HFFc6 (cell line): ENCODE measurements at places on chromosomes 7 and 10. TPM values are rescaled to one million over a fixed set of nuclear protein-coding genes. Genes with fewer than 3 reads are reported as not detected.

Gene C10orf67
- 0.10 to 0.41 TPM (median 0.33 TPM) in 3 replicates for total RNA-seq

DNA sequence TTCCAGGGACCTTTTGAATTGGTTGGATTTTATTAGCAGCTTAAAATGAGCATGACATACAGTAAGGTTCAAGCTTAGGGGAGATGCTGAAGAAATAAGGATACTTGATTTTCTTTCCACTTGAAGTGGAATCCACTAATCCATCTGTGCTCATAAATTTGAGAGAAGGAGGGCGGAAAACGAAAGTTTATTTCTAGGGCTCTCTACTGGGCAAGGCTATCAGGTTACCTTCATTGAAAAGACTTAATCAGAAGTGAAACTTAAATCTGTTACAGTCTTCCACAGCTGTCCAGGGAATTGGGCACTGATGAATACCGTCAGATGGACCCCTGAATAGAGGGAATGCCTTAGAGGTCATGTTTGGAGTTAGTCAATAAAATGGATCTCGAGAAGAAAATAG, 21.8 kb downstream of the AUTS2 start:
- DNase-seq = no peak
- no peaks in the 10 kb centered on the region for H3K4me1 ChIP-seq
- no peaks in the 10 kb centered on the region for H3K36me3 ChIP-seq
- H3K27me3 ChIP-seq = no peaks in the 10 kb centered on the region
- H3K4me3 ChIP-seq = no peak overlapping the region

GRCh38 chr10:84227810-84228209, 2.5 kb upstream of the LRIT2 start:
- H3K4me1 ChIP-seq = no peaks in the 10 kb centered on the region
- H3K27ac ChIP-seq = no peak overlapping the region
- no peak overlapping the region for H3K4me3 ChIP-seq
- peaks cover 6% of the 10 kb centered on the region for H3K27me3 ChIP-seq

DNA sequence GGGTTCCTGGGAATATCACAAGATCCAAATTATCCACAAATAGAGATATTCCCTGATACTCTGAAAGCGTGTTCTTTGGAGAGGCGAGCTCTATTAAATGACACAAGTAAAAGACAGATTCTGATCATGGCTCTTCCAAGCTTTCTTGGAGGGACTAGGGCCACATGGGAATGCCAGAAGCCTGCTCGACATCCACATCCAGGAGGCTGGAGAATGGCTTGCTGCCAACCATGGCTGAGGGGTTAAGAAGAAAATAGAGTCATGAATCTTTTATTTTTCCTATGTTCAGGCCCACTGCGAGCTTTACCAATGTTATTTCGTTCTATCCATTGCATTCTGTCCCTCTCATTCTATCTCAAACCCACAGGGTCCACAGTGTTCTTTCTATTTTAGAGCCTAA, 1018.0 kb upstream of the CELF2 start:
- no peaks in the 10 kb centered on the region for H3K36me3 ChIP-seq
- H3K4me3 ChIP-seq = no peak overlapping the region
- H3K27me3 ChIP-seq = no peaks in the 10 kb centered on the region
- no peak overlapping the region for H3K27ac ChIP-seq

- no peak overlapping the region for H3K4me3 ChIP-seq
- peak; percentile 36 for DNase-seq
- H3K36me3 ChIP-seq = no peaks in the 10 kb centered on the region; the same call in 1 of the 2 replicates
- no peaks in the 10 kb centered on the region for H3K4me1 ChIP-seq
- H3K27ac ChIP-seq = peak overlapping the region; percentile 31; the same call in 1 of the 2 replicates
Observed at GRCh38 chr7:102236592-102237287, 49.9 kb upstream of the SH2B2 start.

GRCh38 chr10:73625884-73626752, 15.2 kb downstream of the MYOZ1 start:
- H3K4me3 ChIP-seq = peak overlapping the region; percentile 94
- peaks cover 8% of the 10 kb centered on the region for H3K36me3 ChIP-seq
- DNase-seq = peak; percentile 96
- H3K4me1 ChIP-seq = peaks cover 15% of the 10 kb centered on the region
- no peaks in the 10 kb centered on the region; the same call in 1 of the 2 replicates for H3K27me3 ChIP-seq

Gene FAM25A
- not detected in 3 replicates for total RNA-seq

- peak overlapping the region; percentile 96 for H3K27ac ChIP-seq
- H3K4me3 ChIP-seq = peak overlapping the region; percentile 42
- no peaks in the 10 kb centered on the region; the same call in 1 of the 2 replicates for H3K36me3 ChIP-seq
- peaks cover 28% of the 10 kb centered on the region for H3K4me1 ChIP-seq
- DNase-seq = peak; percentile 79
Observed at GRCh38 chr10:110446954-110447608, 50.6 kb upstream of the DUSP5 start.

DNA sequence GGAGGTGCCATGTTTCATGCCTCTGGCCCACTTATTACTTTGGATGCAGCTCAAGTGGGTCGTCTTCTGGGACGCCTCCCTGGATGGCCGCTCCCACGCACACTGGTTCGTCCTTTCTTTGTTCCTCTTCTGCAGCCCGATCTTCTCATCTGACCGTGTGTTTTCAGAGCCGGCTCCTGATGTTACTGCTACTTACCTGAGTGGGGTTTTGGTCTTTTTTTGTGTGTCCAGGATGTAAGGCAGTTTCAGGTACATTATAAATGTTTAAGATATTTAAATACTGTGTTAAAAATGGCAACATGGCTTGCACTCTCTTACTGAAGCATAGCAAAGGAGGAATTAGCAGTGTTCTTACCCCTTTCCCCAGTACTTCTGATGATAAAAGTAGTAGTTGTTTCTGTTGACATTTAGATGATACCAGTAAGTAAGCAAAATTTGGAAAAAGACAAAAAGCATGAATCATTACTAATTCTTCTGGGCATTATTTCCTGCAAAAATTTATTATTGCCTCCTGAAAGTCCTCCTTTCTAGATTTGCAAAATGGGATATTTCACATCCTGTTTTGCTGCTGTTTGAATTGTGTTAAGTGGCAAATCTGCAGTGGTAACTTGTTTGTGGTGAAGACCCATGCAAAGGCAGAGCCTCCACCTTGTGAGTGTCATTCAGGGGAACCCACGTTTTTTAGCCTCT, 59.4 kb downstream of the SHH start:
- peaks cover 36% of the 10 kb centered on the region for H3K4me1 ChIP-seq
- peaks cover 5% of the 10 kb centered on the region for H3K27me3 ChIP-seq
- no peak overlapping the region for H3K4me3 ChIP-seq
- H3K27ac ChIP-seq = no peak overlapping the region

DNA sequence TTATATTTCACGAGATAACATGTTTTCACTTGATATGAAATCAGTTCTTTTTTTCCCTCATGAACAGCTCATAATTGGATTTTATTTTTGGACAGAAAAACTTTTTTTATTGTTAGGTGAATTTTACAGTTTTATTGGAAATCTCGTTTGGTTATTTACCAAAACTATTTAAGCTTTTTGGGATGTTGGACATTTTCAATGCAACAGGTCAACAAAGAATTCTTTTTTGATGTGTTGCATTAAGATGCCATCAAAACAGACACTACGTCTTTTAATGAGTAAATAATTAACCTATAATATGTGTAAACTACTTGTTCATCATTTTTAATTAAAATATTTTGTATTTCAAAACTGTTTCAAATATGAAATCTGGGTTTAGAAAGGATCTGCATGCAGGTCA, 5.3 kb downstream of the KMT2E start:
- no peaks in the 10 kb centered on the region; the same call in 1 of the 2 replicates for H3K27me3 ChIP-seq
- H3K4me1 ChIP-seq = peaks cover 72% of the 10 kb centered on the region
- H3K36me3 ChIP-seq = peaks cover 15% of the 10 kb centered on the region
- H3K4me3 ChIP-seq = no peak overlapping the region

- no peak overlapping the region for H3K4me3 ChIP-seq
- no peaks in the 10 kb centered on the region; the same call in 1 of the 2 replicates for H3K4me1 ChIP-seq
- no peak for DNase-seq
- H3K36me3 ChIP-seq = peaks cover 6% of the 10 kb centered on the region; the same call in 1 of the 2 replicates
Observed at GRCh38 chr7:32116436-32116835, 46.2 kb upstream of the PDE1C start.

- no peaks in the 10 kb centered on the region for H3K36me3 ChIP-seq
- H3K4me1 ChIP-seq = peaks cover 10% of the 10 kb centered on the region; the same call in 1 of the 2 replicates
- no peak for DNase-seq
- H3K4me3 ChIP-seq = no peak overlapping the region
- H3K27me3 ChIP-seq = peaks cover 3% of the 10 kb centered on the region; the same call in 1 of the 2 replicates
Observed at GRCh38 chr10:95355301-95355700, 64.5 kb upstream of the PDLIM1 start.

Gene NUP205
- total RNA-seq = 32.1 to 51.5 TPM (median 50.1 TPM) in 3 replicates

GRCh38 chr7:26704036-26704435, 160.4 kb downstream of the SKAP2 start:
- H3K36me3 ChIP-seq = no peaks in the 10 kb centered on the region
- no peak for DNase-seq
- no peak overlapping the region for H3K27ac ChIP-seq
- H3K27me3 ChIP-seq = no peaks in the 10 kb centered on the region
- H3K4me3 ChIP-seq = no peak overlapping the region
- peaks cover 29% of the 10 kb centered on the region for H3K4me1 ChIP-seq

Gene COBL
- total RNA-seq = not detected in 3 replicates

DNA sequence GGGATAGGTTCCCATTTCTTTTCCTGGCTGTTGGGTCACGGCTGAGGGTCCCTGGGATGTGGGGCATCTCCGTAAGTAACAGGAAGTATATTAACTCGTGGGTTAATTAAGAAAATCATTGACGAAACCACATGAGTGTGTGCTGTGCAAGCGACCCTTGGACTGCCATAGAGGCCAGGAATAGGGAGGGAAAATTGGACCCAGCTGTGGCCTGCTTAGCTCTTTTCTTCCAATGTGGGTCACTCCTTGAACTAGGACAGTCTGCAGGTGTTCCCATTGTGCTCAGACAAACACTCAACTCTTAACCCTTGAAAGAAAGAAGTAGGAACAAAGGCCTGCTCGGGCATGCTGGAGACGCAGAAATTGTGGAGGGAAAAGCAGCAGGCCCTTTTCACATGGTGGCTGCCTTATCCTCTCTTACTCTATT, 25.6 kb upstream of the PLEKHA1 start:
- H3K36me3 ChIP-seq = no peaks in the 10 kb centered on the region
- no peak overlapping the region for H3K4me3 ChIP-seq
- no peak for DNase-seq
- peaks cover 9% of the 10 kb centered on the region for H3K4me1 ChIP-seq

DNA sequence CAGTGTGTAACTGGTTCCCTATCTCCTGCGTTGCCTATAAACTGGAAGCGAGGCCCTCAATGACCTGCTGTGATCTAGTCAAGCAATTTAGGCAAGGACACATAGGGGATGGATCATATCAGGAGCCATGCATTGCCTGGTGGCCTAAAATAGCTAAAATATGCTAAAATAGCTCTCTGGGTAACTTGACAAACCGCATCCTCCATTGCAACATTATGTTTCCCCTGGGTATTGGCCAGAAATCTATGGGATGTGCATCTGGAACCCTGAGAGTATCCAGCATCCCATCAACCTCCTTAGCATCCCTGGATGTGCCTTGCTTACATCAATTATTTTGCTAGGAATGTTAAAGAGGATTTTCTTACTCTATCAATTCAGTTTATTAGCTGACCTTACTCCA, 91.7 kb upstream of the ADCY1 start:
- no peaks in the 10 kb centered on the region for H3K36me3 ChIP-seq
- H3K27ac ChIP-seq = no peak overlapping the region
- no peak overlapping the region for H3K4me3 ChIP-seq
- H3K27me3 ChIP-seq = peaks cover 2% of the 10 kb centered on the region; the same call in 1 of the 2 replicates
- DNase-seq = no peak
- no peaks in the 10 kb centered on the region for H3K4me1 ChIP-seq

- H3K4me1 ChIP-seq = no peaks in the 10 kb centered on the region
- no peaks in the 10 kb centered on the region for H3K27me3 ChIP-seq
- peaks cover 5% of the 10 kb centered on the region; the same call in 1 of the 2 replicates for H3K36me3 ChIP-seq
Observed at GRCh38 chr10:106957823-106958588, 206.5 kb downstream of the SORCS1 start.

Gene STRIP2
- total RNA-seq = 1.5 to 3.1 TPM (median 2.3 TPM) in 3 replicates

DNA sequence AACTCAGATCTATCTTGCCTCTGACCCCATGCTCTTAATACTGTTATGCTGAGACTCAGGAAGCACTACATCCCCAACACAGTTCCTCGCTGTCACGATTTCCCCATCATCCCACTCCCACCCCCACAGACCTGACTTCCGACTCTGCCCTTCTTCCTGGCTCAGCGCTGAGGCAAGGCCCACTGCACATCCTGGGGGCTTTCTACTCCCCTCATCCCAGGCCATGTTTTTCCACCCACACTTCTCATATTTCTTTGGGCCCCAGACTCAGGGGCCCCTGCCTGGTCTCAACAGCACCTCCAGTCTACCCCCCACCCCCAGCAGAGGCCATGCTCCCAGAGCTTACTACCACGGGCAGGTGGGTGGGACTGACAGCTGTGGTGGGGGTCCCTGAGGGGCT, 7.7 kb upstream of the NDST2 start:
- H3K4me3 ChIP-seq = no peak overlapping the region
- H3K36me3 ChIP-seq = peaks cover 28% of the 10 kb centered on the region
- DNase-seq = no peak
- H3K4me1 ChIP-seq = peaks cover 35% of the 10 kb centered on the region
- no peaks in the 10 kb centered on the region; the same call in 1 of the 2 replicates for H3K27me3 ChIP-seq
- peak overlapping the region; percentile 2; the same call in 1 of the 2 replicates for H3K27ac ChIP-seq

DNA sequence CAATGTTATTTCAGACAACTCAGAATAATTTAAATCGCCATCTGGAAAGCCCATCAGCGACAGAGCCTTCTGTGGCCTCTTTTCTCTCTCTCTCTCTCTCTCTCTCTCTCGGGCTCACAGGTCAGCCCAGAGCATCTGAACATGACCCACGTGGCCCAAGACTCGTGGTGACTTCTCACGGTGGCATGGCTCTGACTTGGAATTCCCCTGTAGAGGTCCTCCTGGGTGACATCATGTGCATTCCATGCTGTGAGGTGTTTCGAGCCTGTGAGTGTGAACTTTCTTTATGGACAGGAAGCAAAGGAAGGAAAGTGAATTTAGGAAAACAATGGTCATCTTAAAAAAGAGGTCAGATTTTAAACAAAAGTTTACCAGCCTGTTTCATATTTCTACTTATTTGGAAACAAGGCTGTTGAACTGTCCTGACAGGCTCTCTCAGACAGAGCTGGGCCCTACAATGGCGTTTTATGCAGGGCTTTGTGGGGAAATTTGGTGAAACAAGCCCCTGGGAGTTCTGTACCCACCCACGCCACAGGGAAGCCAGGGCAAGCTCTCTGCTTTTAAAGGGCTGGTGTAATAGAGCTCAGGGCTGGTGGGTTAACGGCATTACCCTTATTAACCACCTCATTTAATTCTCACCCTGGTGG, 359.7 kb upstream of the ZNF32 start:
- H3K4me1 ChIP-seq = peaks cover 6% of the 10 kb centered on the region
- H3K36me3 ChIP-seq = no peaks in the 10 kb centered on the region
- H3K27me3 ChIP-seq = peaks cover 1% of the 10 kb centered on the region
- no peak overlapping the region for H3K27ac ChIP-seq
- peak; percentile 11 for DNase-seq
- no peak overlapping the region for H3K4me3 ChIP-seq

GRCh38 chr10:119328223-119328622, 120.9 kb downstream of the GRK5 start:
- no peaks in the 10 kb centered on the region; the same call in 1 of the 2 replicates for H3K27me3 ChIP-seq
- no peak overlapping the region for H3K27ac ChIP-seq
- no peak for DNase-seq
- H3K4me1 ChIP-seq = peaks cover 7% of the 10 kb centered on the region
- H3K4me3 ChIP-seq = no peak overlapping the region

GRCh38 chr7:139716156-139716942, 61.4 kb downstream of the HIPK2 start:
- H3K36me3 ChIP-seq = peaks cover 42% of the 10 kb centered on the region
- DNase-seq = no peak
- no peaks in the 10 kb centered on the region for H3K4me1 ChIP-seq
- no peak overlapping the region for H3K4me3 ChIP-seq
- H3K27ac ChIP-seq = no peak overlapping the region

- peaks cover 34% of the 10 kb centered on the region for H3K4me1 ChIP-seq
- H3K27ac ChIP-seq = no peak overlapping the region
- no peak overlapping the region for H3K4me3 ChIP-seq
- H3K27me3 ChIP-seq = peaks cover 2% of the 10 kb centered on the region; the same call in 1 of the 2 replicates
- no peaks in the 10 kb centered on the region for H3K36me3 ChIP-seq
Observed at GRCh38 chr10:84334811-84335210, 6.4 kb downstream of the CCSER2 start.

- no peak overlapping the region for H3K4me3 ChIP-seq
- no peak for DNase-seq
- no peaks in the 10 kb centered on the region; the same call in 1 of the 2 replicates for H3K36me3 ChIP-seq
- no peak overlapping the region for H3K27ac ChIP-seq
Observed at GRCh38 chr10:75367021-75367487, 34.5 kb downstream of the ZNF503 start.
